ENCODE measurements at places on chromosomes 5 and 9. TPM values are rescaled to one million over a fixed set of nuclear protein-coding genes. Genes with fewer than 3 reads are reported as not detected.

Gene HEMGN
- total RNA-seq = not detected

Gene SLC6A18
- not detected for total RNA-seq

Gene DAPK1
- 380 TPM for total RNA-seq

Gene PROB1
- 1.0 TPM for total RNA-seq

Gene WNK2
- 9.6 TPM for total RNA-seq

DNA sequence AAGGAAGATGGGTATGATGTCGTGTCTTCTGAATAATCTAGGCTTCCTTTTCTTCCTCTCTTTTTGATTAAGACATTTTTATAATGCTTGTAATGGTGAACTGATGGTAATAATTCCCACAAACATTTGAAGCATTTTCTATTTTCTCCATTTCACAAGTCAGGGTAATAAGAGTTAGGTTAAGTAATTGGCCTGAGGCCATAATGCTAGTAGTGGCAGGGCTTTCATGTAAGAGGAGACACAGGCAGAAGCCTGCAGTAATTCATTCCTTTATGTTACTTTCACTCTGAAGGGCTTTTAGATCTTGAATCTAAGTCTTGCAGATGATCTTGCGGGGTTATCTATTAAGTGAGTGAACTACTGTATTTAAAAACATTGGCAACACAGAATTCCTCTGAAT is 374.9 kb downstream of the MAT2B start:
- H3K27ac ChIP-seq = no peak overlapping the region
- H3K4me1 ChIP-seq = no peaks in the 10 kb centered on the region
- no peaks in the 10 kb centered on the region for H3K27me3 ChIP-seq
- H3K4me3 ChIP-seq = no peak overlapping the region
- no peaks in the 10 kb centered on the region for H3K36me3 ChIP-seq

Gene FST
- total RNA-seq = not detected

DNA sequence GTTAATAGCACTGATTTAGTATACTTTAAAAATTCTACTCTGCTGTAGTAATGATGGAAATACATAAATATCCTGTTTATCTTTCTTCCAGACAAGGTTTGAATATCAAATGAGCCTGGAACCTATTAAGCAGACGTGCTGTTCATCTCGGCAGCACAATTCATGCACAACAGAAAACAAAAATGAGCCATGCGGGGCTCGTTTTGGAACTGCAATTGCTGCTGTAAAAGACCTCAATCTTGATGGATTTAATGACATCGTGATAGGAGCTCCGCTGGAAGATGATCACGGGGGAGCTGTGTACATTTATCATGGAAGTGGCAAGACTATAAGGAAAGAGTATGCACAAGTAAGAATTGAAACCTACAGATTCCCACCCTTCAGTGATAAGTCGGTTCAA is 79.1 kb upstream of the ITGA2 start:
- no peak overlapping the region for H3K27ac ChIP-seq
- no peaks in the 10 kb centered on the region for H3K27me3 ChIP-seq
- H3K4me3 ChIP-seq = no peak overlapping the region
- no peak for DNase-seq

DNA sequence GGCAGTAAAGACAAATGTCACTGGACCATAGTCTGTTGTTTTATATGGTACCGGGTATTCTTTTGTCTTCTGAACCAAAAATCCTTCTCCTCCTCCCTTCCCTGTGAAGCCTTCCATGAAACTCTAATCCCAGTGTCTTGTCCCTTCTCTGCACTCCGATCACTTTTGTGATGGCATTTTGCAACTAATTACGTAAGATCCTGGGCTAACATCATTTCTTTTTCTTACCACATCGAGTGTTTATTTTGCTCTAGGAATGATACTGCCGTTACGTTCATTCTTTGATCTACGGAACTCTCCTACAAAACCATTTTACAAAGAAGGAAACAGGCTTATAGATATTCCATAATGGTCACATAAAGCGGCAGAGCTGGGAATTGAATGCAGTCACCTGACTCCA is 33.7 kb downstream of the SNX18 start:
- peaks cover 51% of the 10 kb centered on the region for H3K36me3 ChIP-seq
- DNase-seq = no peak
- H3K4me3 ChIP-seq = no peak overlapping the region
- H3K27ac ChIP-seq = no peak overlapping the region
- peaks cover 5% of the 10 kb centered on the region for H3K4me1 ChIP-seq
- no peaks in the 10 kb centered on the region for H3K27me3 ChIP-seq

DNA sequence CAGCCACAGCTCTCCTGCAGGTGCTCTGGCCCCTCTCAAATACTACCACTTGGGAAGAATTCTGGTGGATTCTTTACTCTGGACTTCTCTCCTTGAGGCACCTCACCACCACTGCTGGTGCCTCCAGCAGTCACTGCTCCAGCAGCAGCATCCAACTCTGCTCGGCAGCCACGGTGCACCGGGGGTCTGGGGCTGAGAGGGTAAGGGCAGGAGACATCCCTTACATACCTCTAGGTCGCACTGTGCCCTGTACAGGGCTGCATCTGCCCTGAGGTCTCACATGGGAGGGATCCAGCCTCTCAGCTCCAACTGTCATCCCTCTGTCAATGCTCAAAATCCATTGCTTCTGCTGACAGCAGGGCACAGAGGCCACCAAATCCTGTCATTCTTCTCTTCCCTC is 588.2 kb downstream of the CDK5RAP2 start:
- no peak overlapping the region for H3K27ac ChIP-seq
- no peak overlapping the region for H3K4me3 ChIP-seq
- H3K36me3 ChIP-seq = no peaks in the 10 kb centered on the region
- no peak for DNase-seq
- H3K27me3 ChIP-seq = peaks cover 21% of the 10 kb centered on the region

- no peak for DNase-seq
- no peaks in the 10 kb centered on the region for H3K4me1 ChIP-seq
- H3K36me3 ChIP-seq = no peaks in the 10 kb centered on the region
- H3K27ac ChIP-seq = no peak overlapping the region
- H3K4me3 ChIP-seq = no peak overlapping the region
Measured at GRCh38 chr9:17656889-17657288, 78.0 kb downstream of the SH3GL2 start.
